ENCODE measurements at places on chromosomes 11 and 22.
A peak's percentile ranks its signal among the peaks of the same experiment; 100 is the strongest.

GRCh38 chr11:43737201-43737590, 56.7 kb downstream of the HSD17B12 start:
- DNase-seq, result no peak

DNA sequence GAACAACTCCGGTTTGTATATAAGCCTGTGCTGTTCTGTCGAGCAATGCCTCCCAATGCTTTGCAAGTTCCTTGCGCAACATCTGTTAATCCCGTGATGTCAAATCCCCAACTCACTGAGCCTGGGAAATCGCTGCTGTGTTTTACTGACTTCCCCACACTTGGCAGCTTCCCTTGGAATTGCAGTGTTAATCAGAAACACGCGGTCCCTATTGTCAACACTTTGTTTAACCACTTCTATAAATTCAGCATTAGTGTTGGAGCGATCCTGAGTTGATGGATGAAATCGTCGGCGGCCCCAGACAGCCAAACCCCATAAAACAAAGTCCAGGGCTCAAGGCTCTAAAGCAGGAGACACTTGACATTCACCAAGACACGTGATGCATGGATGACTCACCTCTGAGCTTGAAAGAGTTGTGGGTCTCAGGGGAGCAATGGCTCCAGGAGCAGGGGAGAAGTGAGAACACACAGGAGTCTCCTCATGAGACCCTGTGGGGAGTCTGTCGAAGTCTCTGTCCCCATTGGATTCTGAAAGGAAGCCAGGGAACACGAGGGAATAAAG, 555.3 kb downstream of the MIAT start:
- no peak for DNase-seq

GRCh38 chr22:35410663-35411034, 10.7 kb downstream of the MCM5 start:
- no peak for DNase-seq

GRCh38 chr22:36334081-36334820, 53.5 kb downstream of the MYH9 start:
- peak; percentile 45 for DNase-seq

- no peak for DNase-seq
These were observed 68.7 kb downstream of the ISX start for GRCh38 chr22:35134637-35135036.

DNA sequence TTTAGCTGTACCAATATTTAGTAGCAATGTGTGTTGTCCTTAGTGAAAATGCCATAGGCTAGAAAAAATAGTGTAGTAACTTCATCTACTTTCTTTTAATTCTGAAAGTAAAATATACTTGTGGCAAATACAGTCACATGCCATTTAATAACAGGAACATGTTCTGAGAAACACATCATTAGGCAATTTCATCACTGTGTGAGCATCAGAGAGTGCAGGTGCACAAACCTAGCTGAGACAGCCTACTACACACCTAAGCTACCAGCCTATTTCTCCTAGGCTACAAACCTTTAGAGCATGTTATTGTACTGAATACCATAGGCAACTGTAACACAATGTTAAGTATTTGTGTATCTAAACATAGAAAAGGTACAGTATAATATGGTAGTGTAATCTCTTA, 127.0 kb upstream of the PITPNB start:
- DNase-seq, result no peak

- DNase-seq, result no peak
These were observed 43.5 kb upstream of the KCNJ11 start for GRCh38 chr11:17432002-17432401.

- DNase-seq, result no peak
These were observed 23.2 kb upstream of the C1QTNF4 start for GRCh38 chr11:47617417-47617809.

DNA sequence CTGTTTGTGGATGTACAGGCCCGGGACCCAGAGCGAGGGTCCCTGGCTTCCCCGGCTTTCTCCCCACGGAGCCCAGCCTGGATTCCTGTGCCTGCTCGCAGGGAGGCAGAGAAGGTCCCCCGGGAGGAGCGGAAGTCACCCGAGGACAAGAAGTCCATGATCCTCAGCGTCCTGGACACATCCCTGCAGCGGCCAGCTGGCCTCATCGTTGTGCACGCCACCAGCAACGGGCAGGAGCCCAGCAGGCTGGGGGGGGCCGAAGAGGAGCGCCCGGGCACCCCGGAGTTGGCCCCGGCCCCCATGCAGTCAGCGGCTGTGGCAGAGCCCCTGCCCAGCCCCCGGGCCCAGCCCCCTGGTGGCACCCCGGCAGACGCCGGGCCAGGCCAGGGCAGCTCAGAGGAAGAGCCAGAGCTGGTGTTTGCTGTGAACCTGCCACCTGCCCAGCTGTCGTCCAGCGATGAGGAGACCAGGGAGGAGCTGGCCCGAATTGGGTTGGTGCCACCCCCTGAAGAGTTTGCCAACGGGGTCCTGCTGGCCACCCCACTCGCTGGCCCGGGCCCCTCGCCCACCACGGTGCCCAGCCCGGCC, 16.7 kb upstream of the ACR start:
- DNase-seq, result no peak

GRCh38 chr11:41289408-41289807, 170.0 kb downstream of the LRRC4C start:
- DNase-seq, result no peak

GRCh38 chr11:32430568-32431381, 4.6 kb downstream of the WT1 start:
- DNase-seq, result no peak

DNA sequence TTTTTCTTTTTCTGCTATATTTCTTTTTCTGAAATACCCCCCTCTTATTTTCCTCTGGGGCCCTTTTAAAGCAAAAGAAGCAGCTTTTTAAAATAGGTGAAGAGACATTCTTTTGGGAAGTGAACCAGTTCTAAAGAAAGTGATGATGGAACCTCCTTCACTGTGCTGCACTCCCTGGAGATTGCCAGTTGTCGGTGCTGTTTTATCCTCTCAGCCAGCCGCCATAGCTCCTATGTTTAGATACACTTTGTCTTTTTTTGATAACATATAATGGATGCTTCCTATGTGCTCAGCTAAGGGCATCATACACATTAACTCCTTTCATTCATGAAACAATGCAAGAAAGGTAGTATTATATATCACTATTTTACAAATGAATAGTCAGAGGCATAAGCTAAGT, 14.0 kb downstream of the CFAP300 start:
- no peak for DNase-seq

DNA sequence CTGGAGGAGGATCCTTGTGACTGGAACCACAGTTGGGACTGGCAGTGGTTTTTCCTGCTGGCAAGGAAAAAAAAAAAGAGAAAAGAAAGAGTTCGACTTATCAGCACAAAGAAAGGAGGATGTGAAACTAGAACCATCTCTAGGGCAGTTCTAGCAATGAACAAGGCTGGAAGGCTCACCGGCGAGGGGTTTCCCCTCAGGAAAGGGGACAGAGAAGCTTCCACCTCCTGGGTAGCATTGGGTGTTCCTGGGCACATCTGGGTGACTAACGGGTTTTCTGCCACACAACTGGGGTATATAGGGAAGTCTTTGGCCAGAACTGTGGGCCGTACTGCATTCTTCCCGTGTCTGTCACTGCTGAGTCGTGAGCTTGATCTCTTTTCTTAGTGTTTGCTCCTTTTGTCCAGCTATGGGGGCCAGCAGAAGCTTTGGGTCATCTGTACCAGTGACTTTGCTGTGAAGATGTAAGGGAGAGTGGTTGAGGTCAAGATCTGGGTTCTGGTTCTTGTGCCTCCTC, 109.4 kb upstream of the OR4B1 start:
- DNase-seq, result peak; percentile 83

GRCh38 chr22:49026494-49027367, 800.9 kb downstream of the BRD1 start:
- DNase-seq, result peak; percentile 14

DNA sequence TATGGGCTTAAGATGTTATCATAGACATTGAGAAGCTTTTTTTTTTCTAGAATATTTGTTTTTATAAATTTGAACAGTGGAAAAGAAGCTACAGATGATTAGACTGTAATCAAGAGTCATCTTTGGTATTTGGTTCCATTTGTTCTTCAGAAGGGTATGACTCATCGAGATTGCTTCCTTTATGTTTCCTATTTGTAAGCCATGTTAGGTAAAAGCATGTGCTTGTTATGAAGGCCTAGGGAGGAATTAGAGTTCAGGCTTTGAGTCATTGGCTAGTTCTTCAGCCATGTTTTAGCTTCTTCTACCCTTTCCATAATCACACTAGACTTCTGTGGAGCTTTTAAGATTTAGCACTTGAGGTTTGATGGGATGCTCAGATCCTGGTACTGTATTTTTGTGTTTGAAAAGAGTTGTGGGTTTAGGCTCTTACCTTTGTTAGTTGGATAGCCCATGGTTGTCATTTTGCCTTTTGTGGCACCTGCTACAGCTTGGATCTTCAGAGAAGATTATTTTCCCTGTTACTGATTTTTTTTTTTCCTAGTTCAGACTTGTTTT, 44.3 kb downstream of the POLD3 start:
- DNase-seq, result no peak

DNA sequence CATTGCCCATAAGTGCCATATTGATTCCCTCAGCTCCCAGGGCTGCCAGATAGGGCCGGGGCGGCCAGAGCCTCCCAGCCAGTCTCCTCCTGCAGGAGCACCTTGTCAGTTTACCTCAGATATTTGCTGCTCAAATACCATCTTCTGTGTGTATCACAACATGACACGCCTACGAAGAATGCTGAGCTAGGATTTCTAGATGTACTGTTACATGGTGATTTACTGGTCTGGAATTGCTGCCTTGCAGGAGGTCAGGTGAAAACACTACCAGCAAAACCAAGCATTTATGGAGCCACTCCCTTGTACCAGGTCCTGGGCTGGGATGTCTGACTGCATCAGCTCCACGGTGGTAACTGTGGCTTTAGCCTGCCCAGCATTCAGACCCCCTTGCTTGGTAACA, 11.8 kb downstream of the MICAL3 start:
- DNase-seq, result no peak

DNA sequence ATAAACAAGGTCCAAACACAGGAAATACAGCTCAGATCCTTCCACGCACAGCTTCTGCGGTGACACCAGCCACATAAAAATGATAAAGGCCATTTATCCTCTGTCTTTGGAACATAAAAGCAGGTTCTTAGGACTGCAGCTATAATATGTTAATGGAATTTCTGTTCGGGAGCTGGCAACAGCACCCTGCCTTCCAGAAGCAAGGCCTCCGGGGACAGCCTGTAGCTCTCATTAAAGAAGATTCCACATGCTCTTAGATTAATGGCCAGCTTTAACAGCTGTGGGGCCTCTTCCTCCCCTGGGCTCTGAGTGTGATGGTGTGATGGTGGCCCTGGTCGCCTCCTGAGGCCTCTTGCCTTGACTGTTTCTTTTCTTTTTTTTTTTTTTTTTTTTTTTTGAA, 137.3 kb downstream of the CACNA1I start:
- no peak for DNase-seq

DNA sequence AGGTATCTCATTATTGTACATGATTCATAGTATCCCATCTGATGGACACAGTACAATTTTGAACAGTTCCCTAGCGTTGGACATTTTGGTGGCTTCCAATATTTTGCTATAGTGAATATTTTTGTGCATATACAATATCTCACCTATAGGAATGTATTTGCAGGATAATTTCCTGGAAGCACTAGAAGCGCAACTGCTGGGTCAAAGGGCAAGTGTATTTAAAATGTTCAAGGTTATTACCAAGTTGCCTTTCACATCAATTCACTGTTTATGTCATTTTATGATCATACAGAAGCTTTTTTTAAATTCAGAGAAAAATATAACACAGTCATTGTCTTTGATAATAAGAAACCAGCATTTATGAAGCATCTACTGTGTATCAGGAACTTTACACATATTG, 19.1 kb upstream of the RPS3 start:
- no peak for DNase-seq

GRCh38 chr11:1770528-1770927, 6.8 kb upstream of the CTSD start:
- no peak for DNase-seq

DNA sequence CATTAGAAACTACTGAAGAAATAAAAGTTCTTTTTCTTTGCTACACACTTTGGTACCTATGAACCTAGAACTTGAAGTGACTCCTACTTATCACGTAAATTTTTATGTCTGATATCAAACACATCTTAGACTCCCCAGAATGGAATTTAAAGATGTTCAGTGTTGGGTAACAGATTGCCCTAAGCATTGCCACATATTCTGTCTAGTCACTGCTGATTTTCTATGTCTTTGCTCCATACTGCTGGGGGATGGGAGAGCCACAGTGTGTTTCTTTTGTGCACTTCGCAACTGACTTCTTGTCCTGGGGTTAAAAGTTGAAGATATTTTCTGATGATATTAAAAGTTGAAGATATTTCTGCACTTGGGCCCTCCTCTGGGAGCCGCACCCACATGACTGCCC, 19.4 kb upstream of the MYO18B start:
- DNase-seq, result no peak

DNA sequence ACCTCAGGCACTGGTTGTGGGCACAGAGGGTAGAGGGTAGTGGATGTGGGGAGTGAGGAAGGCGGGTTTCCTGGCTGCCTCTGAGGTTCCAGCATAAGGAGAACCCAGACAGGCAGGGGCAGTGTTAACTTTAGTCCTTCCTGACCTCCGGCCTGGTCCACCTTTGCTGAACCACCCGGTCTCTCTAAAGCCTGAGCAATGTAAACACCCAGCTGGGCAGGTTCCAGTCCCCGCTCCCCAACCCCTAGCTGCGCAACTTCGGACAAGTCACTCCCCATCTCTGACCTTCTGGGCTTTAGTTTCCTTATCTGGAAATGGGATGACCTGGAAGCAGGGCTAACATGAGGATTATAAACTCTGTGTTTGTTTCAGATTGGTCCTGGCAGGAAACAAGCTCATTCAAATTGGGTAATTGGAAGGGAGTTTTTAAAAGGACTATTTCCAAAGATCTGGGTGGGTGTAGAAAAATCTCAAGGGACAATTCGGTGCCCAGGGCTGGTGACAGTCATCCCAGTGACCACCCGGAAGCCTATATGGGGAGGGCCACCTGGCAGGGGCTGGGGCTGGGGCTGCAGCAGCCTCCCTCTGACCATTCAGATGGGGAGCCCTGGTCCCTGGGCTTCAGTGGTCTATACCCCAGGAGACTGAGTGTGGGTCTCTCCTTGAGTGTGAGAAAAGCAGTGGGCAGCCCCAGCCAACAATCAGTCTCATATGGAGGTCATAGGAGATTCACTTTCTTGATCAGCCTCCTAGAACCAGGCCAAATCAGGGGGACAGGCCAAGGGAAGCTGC, 108.3 kb upstream of the SYT13 start:
- DNase-seq, result no peak

DNA sequence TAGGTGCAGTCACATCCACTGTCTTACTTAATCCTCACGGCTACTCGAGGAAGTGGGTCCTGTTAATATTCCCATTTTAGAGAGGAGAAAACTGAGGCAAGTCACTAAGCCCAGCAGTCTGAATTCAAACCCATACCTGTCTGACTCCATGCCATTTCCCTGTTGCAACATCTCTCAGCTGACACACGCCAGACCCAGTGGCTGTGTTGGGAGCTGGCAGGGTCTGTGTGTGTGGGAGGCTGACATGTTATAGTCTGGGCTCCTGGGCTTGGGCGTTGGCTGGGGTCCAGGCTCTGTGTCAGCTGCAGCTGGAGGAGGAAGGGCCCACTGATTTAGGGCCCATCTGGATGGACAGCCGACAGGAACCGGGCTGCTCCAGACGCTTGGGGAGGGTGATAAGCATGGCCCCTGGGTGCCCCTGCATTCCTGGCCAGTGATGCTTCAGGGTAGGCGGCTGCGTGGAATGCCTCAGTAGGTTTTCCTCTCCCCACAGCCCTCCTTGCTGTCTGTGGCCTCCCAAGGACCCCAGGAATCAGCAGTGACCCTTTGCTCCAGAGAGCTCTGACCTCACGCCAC, 562.5 kb downstream of the MN1 start:
- DNase-seq, result no peak

GRCh38 chr22:34070531-34070930, 150.3 kb upstream of the LARGE1 start:
- DNase-seq, result no peak
